ENCODE measurements at places on chromosomes 11 and 22.

- DNase-seq: no peak
Observed at GRCh38 chr11:65182258-65183170, 786 bp downstream of the CAPN1 start.

GRCh38 chr11:123286761-123287160 is 91.7 kb upstream of the CLMP start:
- DNase-seq: no peak

DNA sequence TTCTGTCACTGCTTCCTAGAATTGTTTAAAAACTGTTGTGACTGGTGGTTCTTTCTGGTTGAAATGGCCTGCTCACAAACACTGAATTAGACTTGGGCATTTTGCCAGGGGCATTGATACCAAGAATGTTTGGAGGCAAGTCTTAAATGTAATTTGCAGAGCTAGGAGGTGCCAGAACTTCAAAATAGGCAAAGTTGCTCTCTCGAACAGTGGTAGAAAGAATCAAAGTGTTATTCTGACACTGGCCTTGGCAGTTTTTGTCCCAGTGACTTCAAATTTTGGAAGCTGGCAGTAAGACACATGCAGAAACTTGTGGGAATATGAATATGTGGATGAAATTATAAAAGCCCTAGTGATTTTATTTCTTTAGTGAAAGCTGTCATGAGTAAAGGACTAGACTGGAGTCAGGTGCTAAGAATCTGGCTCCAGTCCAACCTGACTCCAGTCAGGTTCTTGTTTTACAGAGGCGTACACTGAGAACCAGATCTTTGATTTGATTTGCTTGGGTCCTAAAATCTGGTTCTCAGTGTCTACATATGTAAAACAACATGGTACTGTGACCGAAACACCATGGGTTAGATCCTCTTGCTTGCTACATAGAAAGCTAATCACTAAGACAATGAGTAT is 20.9 kb downstream of the SVIP start:
- no peak for DNase-seq

DNA sequence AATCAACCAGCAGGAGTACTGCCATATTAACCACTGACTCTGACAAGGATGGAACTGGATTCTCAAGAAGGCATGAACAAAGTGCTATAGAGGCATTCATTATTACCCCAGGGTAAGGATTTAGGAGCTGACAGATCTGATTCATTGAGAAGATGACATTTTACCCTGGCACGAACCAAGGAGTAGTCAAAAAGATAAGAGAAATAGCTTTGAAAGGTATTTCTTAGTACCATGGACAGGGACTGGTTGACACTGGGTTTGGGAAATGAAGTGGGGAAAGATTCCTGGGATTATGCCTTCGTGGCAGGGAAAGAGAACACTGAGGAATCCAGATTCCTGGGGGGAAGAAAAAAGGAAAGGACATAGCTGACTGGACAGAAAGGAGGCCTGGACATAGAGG is 5.1 kb upstream of the SAAL1 start:
- DNase-seq: no peak

DNA sequence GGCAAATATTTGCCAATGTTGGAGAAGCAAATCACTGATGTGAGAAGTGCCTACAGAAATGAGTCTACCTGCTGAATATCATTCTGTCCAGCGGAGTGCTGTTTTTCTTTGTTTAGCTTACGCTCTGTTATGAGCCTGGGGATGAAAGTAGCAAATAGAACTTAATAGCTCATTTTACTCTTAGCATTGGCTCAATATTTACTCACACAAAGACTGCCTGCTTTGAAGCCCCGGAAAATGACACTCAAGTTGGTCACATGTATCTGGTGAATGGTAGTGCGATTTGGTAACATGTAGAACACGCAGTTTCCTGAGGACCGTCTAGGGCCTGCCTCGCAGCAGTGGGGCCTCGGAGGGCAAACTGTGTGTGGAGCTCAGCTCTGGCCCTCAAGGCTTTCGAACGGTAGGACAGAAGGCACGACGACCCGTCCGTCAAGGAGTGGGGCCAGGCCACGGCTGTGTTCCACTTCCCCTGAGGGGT is 38.9 kb downstream of the TBC1D22A start:
- no peak for DNase-seq

All from stimulated activated CD4-positive, alpha-beta T cell treated with anti-CD3 and anti-CD28 coated beads, Interleukin-4, amount 100 ng/mL, for 48 hours (primary cell).